ENCODE measurements at places on chromosomes 5 and 9.

DNA sequence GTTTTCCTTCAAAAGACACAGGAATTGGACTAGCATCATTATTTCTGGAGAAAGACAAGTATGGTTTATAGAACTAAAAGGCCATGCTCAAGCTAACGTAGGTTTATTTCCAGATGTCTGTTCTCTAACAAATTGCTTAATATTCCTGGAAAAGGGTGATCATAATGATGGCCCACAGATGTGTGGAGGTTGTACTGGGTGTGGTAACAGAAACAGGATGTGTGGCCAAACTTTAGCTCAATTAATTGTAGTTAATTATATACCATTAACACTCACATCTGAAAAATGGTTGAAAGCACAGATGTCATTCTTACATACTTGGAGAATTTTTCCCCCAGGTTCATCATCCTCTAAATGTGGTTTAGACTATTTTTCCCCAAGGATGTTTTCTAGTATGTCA is 292.7 kb upstream of the RASA1 start:
- H3K27me3 ChIP-seq, result no peaks in the 10 kb centered on the region
- no peak overlapping the region for H3K27ac ChIP-seq
- no peak overlapping the region for H3K4me3 ChIP-seq
- H3K4me1 ChIP-seq, result no peaks in the 10 kb centered on the region
- DNase-seq, result no peak
- H3K36me3 ChIP-seq, result no peaks in the 10 kb centered on the region

GRCh38 chr9:96100385-96101300 is 201.3 kb downstream of the HSD17B3 start:
- DNase-seq, result no peak
- no peak overlapping the region for H3K27ac ChIP-seq
- no peak overlapping the region for H3K4me3 ChIP-seq

DNA sequence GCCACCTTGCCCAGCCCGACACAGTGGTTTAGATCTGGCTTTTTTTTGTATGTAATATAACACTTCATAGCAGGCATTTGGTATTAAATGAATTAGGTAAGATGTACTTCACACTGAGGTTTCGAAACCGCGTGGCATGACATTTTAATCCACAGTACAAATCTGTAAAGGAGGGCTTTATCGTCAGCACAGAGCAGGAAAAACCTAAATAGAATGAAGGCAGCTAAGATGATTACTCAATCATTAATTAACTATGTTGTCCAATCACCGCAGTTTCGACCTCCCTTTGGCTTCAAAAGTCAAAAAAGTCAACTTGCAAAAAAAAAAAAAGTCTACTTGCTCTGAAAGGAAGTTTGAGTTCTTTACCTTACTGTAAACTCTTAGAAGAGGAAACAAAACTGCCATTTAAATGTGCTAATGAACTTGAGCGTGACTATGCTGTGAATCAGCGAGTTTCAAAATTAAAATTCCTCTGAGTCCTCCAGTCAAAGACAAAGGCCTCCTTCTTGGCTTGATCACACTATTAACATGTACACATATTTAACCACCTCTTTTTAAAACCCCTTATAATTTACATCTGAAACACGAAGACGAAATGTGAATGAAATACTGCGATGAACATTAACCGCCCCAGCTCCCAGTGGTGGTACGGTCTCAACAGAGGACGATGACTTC is 698 bp upstream of the SEC24A start:
- H3K27me3 ChIP-seq, result no peaks in the 10 kb centered on the region
- H3K4me1 ChIP-seq, result peaks cover 9% of the 10 kb centered on the region
- DNase-seq, result no peak
- H3K27ac ChIP-seq, result peak overlapping the region; percentile 99

- H3K27ac ChIP-seq, result no peak overlapping the region
- H3K4me1 ChIP-seq, result peaks cover 21% of the 10 kb centered on the region
- DNase-seq, result no peak
- H3K36me3 ChIP-seq, result peaks cover 27% of the 10 kb centered on the region
- no peaks in the 10 kb centered on the region for H3K27me3 ChIP-seq
- H3K4me3 ChIP-seq, result no peak overlapping the region
Measured at GRCh38 chr9:129849901-129850300, 14.6 kb downstream of the USP20 start.

DNA sequence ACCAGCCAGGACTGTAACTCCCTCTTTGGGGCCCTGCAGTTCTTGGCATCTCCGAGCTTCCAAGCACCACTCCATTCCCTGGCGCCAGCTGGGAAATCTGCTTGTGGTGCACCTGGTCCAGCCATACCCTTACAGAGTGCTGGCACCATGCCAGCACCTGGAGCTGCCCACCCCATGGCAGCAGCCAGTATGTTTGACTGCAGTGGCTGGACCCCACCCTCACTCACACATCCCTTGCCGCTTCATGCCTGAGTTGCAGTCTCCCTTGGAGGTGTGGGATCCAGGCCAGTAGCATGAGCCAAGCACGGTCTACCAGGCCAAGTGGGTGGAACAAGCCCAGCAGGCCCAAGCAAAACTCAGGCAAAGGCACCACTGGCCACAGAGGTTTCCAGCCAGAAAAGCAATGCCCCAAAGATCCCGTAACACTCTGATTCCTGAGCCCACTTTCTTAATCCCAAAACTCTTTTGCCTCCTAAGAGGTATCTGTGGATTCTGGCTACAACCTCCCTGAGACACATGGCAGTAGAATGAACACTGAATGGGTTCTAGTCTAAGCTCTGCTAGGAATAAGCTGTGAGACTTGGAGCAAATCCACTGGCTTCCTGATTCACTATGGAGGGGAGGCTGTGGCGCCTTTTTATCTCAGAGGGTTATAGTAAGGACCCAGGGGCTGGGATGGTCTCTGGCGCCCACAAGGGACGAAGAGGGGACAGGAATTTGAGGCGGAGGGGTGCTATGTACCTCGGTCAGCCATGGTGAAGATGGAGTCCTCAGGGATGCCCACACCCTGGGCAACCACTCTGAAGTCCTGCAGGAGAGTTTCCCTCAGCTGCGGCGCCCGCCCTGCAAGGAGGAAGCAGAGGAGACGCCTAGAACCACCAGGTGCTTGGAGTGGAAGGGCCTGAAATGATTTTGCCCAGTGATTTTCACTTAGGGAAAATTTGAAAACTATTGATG is 5.6 kb downstream of the AMBP start:
- H3K36me3 ChIP-seq, result no peaks in the 10 kb centered on the region
- H3K4me1 ChIP-seq, result peaks cover 3% of the 10 kb centered on the region
- peaks cover 25% of the 10 kb centered on the region for H3K27me3 ChIP-seq
- no peak for DNase-seq
- H3K27ac ChIP-seq, result no peak overlapping the region
- no peak overlapping the region for H3K4me3 ChIP-seq

DNA sequence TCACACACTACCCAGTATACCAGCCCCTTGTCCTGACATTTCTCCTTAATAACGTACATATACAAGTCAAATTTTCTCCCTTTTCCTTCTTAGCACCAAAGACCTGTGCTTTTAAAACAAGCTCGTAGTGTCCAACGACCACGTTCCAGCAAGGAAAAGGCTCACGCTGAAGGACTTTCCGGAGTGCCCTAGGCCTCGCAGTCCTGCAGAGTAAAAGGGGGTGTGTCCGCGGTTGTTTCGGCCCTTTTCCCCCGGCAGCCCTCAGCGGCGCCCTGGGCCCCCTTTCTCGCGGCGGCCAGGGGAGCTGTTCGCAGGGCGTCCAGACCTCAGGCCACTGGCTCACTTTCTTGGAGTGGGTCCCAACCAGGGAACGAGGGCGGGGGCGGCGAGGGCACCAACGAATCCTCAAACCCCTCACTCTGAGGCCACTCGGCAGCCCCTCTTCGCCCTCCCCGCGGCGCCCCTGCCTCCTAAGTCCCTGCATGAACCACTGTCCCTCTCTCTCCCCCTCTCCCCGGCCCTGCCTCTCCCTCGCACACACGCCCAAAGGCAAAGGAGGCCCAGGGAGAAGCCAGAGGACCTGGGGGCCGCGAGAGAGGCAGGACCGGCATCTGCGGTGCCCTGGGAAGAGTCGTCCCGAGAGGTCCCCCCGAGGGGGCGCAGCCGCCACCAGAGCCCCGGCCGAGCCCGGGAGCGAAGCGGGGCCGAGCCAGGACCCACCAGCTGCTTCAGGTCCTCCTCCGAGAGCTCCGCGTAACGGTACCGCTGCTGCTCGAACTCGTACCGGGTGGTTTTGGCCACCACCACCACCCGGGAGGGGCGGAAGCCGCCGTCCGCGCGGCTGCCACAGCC is 720 bp downstream of the NADK2 start:
- peaks cover 3% of the 10 kb centered on the region for H3K36me3 ChIP-seq
- peak; percentile 79 for DNase-seq
- peak overlapping the region; percentile 91 for H3K4me3 ChIP-seq
- peaks cover 30% of the 10 kb centered on the region for H3K4me1 ChIP-seq
- H3K27ac ChIP-seq, result peak overlapping the region; percentile 67

DNA sequence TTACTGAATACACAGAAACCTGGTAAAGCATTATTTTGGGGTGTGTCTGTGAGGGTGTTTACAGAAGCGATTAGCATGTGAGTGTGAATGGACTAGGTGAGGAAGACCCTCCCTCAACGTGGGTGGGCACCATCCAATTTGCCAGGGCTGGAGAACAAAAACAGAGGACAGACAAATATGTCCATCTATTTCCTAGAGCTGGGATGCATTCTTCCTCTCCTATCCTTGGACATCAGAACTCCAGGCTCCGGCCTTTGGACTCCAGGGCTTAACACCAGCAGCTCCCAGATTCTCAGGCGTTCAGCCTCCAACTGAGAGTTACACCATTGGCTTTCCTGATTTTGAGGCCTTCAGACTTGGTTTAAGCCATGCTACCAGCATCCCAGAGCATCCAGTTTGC is 65.8 kb upstream of the CHD1 start:
- no peaks in the 10 kb centered on the region for H3K27me3 ChIP-seq
- no peaks in the 10 kb centered on the region for H3K36me3 ChIP-seq
- H3K27ac ChIP-seq, result peak overlapping the region; percentile 11
- H3K4me1 ChIP-seq, result no peaks in the 10 kb centered on the region

- H3K27me3 ChIP-seq, result no peaks in the 10 kb centered on the region
- H3K36me3 ChIP-seq, result no peaks in the 10 kb centered on the region
- no peaks in the 10 kb centered on the region for H3K4me1 ChIP-seq
- no peak overlapping the region for H3K4me3 ChIP-seq
- no peak overlapping the region for H3K27ac ChIP-seq
Measured at GRCh38 chr9:134046894-134047681, 20.7 kb downstream of the BRD3 start.

- H3K27me3 ChIP-seq, result no peaks in the 10 kb centered on the region
- H3K4me1 ChIP-seq, result peaks cover 4% of the 10 kb centered on the region
- no peak overlapping the region for H3K27ac ChIP-seq
- H3K4me3 ChIP-seq, result no peak overlapping the region
- H3K36me3 ChIP-seq, result no peaks in the 10 kb centered on the region
Measured at GRCh38 chr5:64210866-64211265, 45.2 kb downstream of the RNF180 start.

GRCh38 chr9:133234577-133235322 is 25.7 kb upstream of the OBP2B start:
- peak; percentile 60 for DNase-seq
- no peaks in the 10 kb centered on the region for H3K36me3 ChIP-seq
- H3K27ac ChIP-seq, result no peak overlapping the region
- H3K4me3 ChIP-seq, result no peak overlapping the region
- H3K27me3 ChIP-seq, result no peaks in the 10 kb centered on the region

GRCh38 chr9:113966394-113966793 is 90.3 kb downstream of the ZNF618 start:
- no peaks in the 10 kb centered on the region for H3K27me3 ChIP-seq
- H3K27ac ChIP-seq, result no peak overlapping the region
- DNase-seq, result no peak

GRCh38 chr5:103218164-103218563 is 40.4 kb upstream of the MACIR start:
- DNase-seq, result no peak
- no peaks in the 10 kb centered on the region for H3K27me3 ChIP-seq
- peak overlapping the region; percentile 82 for H3K27ac ChIP-seq
- peaks cover 9% of the 10 kb centered on the region for H3K4me1 ChIP-seq
- H3K36me3 ChIP-seq, result no peaks in the 10 kb centered on the region
- no peak overlapping the region for H3K4me3 ChIP-seq

DNA sequence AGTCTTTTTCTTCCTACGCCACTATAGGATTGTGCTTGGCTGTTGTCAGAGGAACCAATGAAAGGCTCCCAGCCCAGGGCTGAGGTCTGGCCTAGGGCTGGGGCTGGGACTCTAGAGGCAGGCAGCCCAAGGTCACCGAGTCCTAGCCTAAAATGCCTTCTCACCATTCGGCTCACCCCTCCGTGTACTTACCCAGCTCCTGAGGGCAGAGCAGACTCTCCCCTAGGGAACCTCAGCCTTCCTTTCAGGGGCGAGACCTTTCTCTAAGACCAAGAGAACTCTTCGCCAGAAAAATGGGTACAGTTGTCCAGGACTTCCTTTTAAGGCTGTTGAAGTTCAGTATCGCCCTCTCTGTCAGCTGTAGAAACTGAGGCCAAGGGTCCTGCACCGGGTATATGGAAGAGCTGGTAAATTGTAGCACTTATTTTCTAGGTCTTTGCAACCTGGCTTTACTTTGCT is 1.7 kb upstream of the SPRY4 start:
- no peak for DNase-seq
- H3K27me3 ChIP-seq, result peaks cover 23% of the 10 kb centered on the region
- H3K27ac ChIP-seq, result peak overlapping the region; percentile 94
- H3K36me3 ChIP-seq, result no peaks in the 10 kb centered on the region

GRCh38 chr9:104177003-104177611 is 83.0 kb downstream of the SMC2 start:
- no peaks in the 10 kb centered on the region for H3K4me1 ChIP-seq
- H3K27me3 ChIP-seq, result no peaks in the 10 kb centered on the region
- no peak for DNase-seq
- no peak overlapping the region for H3K27ac ChIP-seq
- H3K4me3 ChIP-seq, result no peak overlapping the region

DNA sequence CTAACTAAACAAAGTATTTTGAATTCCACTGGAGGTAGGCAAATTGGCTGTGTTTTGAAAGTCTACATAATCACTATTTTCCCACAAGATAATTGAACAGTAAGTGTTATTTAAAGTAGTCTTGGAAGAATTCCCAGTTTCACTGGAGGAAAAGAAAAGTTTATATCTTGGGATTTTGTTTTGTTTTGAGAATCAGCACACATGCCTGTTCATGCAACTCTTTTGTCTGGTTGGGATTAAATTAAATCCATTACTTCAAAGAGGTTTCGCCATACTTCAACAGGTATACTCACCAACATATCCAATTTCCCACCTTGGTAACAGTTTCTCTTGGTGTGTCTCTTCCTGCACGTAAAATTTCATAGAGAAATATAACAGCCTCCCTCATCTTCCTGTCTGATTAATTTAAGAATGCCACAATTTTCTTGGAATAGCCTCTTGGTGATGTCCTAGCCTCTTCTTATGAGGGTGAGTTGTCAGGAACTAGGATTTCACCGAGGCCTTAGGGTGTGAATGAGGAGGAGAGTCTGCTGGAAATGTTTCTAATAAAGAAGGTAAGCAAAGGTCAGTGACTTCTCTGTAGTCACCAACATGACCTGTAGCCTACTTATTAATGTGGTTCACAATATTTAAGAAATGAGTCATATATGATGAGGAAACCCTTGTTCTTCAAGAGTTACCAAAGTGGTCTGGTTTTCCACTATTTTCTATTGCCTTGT is 48.1 kb downstream of the ITGA2 start:
- H3K4me1 ChIP-seq, result peaks cover 16% of the 10 kb centered on the region
- no peak overlapping the region for H3K4me3 ChIP-seq
- H3K27me3 ChIP-seq, result no peaks in the 10 kb centered on the region
- DNase-seq, result no peak
- H3K36me3 ChIP-seq, result peaks cover 7% of the 10 kb centered on the region

GRCh38 chr5:86968301-86968753 is 299.4 kb upstream of the RASA1 start:
- DNase-seq, result no peak
- no peaks in the 10 kb centered on the region for H3K27me3 ChIP-seq
- H3K4me3 ChIP-seq, result no peak overlapping the region
- peaks cover 5% of the 10 kb centered on the region for H3K4me1 ChIP-seq
- H3K36me3 ChIP-seq, result no peaks in the 10 kb centered on the region
- H3K27ac ChIP-seq, result peak overlapping the region; percentile 12

- DNase-seq, result no peak
- H3K4me1 ChIP-seq, result no peaks in the 10 kb centered on the region
- no peak overlapping the region for H3K4me3 ChIP-seq
Measured at GRCh38 chr5:136457390-136458013, 92.2 kb upstream of the TRPC7 start.
